Activated CD4-positive, alpha-beta T cell treated with anti-CD3 and anti-CD28 coated beads for 24 hours (primary cell): ENCODE measurements at places on chromosomes 13 and 19.

DNA sequence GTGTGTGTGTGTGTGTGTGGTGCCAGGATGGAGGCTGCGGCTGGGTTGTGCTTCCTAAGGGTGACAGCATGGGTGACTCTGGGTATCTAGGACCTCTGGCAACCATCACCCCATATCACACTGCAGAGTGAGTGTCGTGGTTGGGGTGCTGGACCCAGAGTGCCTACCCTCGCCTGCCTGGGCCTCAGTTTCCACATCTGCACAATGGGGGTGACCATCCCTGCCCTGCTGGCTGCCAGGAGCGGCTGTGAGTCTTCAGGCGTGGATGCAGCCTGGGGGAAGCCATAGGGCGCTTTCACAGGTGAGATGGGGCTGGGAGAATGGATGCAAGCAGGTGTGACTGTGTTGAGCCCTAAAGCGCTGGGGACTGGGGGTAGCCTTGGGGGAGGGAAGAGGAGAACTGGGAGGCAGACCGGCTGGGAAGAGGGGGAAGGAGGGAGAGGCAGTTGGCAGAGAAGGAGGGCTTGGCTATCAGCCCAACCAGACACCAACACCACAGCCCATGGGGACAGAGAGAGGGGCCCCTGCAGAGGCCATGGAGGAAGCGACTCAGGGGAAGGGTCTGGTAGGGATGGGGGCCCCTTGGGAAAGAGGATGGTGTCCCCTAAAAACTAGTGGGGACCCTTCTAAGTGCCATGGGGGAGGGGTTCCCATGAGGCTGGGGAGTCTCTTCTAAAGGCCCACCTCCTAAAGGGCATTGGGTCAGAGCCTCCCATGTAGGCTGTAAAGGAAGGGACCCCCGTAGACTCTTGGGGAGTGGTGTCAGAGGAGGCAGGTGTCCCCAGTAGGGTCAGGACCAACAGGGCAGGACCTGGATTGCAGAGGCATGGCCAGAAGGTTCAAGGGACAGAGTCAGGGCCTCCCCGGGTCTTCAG lies 1.7 kb downstream of the PLPPR2 start:
- no peak for DNase-seq

DNA sequence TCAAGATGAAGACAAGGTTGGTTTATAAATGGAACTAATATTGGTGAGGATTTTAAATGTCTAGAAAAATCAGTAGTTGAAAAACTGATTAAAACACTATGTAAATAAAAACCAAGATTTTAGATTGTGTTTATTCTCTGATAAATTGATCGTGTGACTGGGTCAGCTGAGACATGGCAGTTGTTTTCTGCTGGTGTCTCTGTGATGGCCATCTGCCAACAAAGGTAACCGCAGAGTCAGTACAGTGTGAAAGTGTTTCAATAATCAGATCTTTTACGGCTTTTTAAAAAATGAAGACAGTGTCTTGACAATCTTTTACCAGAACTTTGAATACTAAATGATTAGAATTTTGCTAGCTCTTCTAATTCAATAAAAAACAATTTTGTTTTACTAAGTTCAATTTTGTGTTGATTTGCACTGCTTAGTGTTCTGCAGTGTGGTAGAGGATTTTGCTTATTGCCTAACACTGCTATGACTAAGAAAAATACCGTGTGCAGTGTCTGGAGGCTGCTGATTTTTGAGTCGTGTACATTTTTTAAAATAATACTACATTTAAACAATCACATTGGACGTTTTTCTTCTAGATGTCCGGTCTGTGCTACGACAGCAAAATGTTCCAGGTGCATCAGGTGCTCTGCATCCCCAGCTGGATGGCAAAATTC lies 32.7 kb upstream of the GPR183 start:
- no peak for DNase-seq

DNA sequence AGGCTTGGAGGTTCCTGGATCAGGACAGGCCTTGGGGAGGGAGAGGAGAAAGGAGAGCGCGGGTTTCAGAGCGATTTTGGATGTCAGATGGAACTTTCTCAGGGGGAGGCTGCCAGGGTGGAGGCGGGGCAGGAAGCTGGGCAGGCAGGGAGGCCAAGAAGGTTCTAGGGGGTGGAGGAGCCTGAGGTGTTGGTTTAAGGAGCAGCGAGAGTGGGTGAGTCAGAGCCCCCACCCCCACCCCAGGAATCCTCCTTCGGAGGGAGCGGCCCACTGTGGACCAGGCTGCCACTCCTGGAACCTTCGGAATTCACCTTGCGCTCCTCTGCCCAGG lies 15.9 kb upstream of the NOP53 start:
- no peak for DNase-seq

DNA sequence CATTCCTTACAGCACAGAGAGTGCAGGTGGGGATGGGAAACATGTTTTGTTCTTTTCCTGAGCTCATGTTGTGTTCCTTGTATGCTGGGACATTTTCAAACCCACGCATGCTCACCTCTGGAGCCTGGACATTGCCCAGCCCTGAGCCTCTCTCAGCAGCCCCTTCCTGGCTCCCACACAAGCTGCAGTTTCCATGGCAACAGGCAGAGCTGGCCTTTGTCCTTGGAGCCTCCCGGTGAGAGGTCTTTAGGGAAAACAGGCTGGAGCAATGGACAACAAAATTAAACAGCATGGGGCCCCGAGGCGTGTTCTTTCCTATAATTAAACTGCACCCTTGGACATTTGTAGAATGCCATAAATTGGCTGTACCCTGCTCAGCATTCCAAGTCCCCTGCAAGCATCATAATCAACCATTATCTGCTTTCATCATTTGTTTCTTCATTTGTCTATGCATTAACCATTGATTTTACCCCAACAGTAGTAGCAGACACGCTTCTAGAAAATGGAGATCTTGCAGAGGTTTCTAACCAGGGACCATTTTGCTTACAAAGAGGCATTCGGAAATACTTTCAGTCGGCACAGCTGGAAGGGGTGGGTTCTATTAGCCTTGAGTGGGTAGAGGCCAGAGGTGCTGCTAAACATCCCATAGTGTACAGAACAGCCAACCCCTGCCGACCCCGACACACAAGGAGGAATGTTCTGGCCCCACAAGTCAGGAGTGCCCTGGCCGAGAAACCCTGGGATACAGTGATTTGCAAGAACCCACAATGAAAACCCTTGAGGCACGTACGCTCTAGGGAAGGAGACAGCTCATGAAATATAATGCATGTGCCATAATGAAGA lies 133.4 kb upstream of the PEG3 start:
- no peak for DNase-seq

DNA sequence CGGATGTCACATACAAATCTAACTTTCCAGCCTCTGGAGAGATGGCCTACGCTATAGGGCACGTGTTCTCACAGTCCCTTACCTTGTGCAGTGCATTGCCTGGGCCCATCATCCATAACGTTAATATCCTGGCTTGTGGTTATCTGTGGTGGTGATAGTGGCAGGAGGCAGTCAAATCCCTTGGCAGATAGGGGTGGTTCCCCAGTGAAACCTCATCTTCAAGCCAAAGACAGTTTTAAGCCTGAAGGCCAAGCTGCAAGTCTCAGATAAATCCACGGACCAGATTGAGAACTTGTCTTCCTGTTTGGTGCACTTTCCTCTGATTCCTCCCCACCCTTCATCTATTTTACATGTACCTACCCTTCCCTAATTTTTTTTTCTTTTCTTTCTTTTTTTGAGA lies 4.3 kb upstream of the FBXO17 start:
- no peak for DNase-seq

GRCh38 chr13:102905905-102906771 lies 60.3 kb downstream of the ERCC5 start:
- DNase-seq, result no peak
